ENCODE measurements at places on chromosomes 1 and 21.

DNA sequence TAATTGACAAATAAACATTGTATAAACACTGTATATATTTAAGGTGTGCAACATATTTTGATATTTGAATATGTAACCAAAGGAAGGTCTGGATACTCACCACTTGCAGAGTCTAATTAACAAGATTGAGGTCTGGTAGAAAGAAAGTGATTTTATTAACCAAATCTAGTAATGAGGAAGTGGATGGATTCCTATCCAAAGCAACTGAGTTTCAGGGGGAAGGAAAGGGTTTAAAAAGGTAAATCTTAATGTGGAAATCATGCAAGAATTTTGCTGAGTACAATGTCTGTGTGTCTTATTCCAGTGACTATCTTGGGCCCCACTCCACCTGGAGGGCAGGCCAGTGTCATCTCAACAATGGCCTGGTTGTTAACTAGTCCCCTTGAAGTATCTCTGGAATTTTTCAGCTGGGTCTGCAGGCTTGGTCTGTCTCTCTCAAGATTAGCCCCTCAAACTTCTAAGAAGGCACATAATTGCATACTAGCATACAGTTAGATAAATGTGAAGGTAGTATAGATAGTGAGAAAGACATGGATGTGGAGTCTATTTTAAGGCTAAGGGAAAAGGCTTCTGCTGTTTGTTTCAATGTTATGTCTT lies 262.7 kb upstream of the RGS18 start:
- no peak for DNase-seq

GRCh38 chr1:223652436-223652941 lies 13.0 kb downstream of the CAPN8 start:
- no peak for DNase-seq

DNA sequence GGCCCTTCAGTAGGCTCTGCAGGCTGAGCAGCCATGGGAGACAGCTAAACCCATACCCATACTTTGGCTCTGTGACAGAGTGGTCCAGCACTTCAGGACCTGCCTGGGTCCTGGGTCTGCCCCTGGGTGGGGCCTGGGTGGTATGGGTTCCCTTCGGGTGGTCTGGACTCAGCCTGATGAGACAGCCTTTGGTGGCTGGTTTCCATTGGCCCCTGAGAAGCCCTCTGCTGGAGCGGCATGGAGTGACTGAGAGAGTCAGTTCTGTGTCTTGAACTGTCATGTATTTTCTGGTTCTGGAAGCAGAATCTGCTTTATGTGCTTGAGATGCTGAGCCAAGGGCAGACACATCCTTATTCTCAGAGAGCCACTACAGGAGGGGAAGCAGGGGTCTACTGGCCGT lies 31.3 kb upstream of the KCNA2 start:
- no peak for DNase-seq

DNA sequence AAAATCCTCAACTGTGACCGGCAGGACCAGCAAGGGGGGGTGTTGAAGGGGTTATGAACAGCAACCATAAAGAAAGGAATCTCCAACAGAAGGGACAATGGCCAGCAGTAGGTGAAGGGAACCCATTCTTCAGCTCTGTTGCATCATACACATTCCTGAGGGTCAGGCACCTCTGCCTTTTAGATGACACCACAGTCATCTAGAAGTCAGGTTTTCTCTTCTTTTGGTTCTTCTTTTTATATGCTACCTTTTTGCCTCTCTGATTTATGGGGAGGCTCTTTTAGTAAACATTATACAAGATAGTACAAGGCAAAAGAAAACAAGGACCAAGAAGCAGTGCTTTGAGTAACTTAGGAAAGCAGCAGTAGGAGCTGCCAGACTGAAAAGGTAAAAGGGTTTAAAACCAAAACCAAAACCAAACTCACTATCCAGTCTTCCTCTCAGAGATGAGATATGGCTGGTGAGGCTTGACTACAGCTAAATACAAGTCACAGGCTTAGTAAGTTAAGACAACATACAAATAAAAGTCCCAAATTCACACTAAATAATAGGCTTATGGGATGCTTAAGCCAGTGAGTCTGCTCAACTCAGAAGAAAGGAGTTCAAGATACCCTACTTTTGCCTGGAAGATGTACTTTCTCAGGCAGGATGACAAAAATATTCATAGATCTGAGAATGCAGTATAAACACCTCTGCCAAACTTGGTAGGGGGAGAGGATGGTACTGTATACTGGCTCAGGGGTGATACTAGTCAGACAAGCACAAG lies 4.1 kb downstream of the TEX38 start:
- DNase-seq: no peak

DNA sequence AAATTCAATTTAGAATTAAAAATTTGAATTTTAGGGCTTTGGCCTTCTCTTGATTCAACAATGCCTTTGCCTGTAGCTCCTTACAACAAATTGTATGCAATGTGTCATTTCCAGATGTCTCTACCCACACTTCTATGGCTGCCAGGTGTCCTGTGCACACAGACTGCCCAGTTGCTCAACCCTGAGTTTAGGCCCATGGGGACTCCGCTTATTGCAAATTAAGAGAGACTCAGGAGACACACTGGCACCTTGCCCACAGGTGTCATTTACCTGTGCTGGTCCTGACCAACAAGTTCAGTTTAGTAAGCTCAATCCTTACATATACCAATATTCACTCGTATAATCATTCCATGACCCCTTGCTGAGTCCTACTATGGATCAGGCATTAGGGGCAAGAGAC lies 236.1 kb downstream of the OMA1 start:
- DNase-seq: no peak

GRCh38 chr1:88562991-88563390 lies 121.1 kb upstream of the PKN2 start:
- DNase-seq: no peak

DNA sequence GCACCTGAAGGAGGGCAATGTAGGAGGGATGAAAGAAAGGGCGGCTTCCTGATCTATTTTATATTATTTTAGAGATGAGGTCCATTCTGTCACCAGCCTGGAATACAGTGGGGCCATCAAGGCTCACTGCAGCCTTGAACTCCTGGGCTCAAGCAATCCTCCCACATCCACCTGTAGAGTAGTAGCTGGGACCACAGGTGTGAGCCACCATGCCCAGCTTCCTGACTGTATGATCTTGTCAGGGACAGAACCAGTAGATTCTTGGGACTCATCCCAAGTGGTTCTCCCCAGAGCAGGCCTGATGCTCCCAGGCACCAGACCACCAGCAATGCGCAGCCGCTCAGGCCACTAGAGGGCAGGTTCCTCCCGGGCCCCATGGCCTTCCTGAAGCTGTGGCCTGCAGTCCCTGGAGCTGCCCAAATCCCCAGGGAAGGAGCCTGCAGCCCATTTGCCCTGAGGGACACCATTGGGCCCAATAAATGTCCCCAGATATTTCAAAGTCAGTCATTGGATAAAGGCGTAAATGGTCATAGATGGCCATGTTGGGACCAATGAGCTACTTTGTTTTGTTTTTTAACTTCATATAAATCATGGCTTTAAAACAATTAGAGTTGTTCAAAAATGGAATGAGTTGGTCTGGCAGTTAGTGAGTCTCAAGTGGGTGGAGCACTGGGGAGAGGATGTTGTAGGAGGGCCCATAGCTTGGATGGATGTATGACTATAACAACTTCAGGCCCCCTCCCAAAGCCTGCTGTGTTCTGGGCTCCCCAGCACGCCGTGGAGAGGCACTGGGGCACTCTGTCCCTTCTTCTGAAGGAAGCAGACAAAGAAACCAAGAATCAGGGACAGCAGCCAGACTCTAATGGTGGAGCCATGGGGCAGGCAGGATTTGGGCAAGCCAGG lies 44.7 kb upstream of the GOLT1A start:
- peak; percentile 13 for DNase-seq

GRCh38 chr1:157829210-157829609 lies 9.3 kb upstream of the FCRL1 start:
- DNase-seq: no peak

GRCh38 chr1:240086726-240087125 lies 5.0 kb upstream of the FMN2 start:
- DNase-seq: no peak

DNA sequence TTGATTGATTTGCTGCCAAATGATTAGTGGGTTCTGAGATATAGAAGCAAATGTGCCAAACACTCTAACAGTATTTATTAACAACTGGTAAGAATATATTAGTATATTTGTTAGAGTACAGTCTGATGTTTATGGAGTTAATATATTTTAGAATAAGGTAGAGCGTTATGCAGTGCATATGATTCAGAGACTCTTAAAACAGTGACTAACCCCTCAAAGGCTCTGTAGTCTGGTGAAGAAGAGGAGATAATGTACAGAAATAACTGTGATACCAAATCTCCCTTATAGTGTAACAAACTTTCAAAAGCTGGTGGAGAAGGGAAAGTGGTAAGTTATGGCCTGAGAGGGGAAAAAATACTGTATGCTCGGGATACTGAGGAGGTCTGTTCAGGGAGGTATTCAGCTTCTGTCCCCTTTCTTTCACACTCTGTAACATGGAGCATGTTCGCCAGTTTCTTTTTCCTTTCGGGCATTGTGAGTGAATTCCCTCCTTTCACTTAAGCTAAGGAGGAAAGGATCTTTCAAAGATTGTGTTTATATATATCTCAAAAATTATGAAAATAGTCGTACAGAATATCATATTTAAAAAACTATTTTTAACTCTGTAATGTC lies 121.2 kb downstream of the ADGRL2 start:
- DNase-seq: no peak

GRCh38 chr21:14864211-14865021 lies 200.4 kb downstream of the NRIP1 start:
- DNase-seq: no peak

DNA sequence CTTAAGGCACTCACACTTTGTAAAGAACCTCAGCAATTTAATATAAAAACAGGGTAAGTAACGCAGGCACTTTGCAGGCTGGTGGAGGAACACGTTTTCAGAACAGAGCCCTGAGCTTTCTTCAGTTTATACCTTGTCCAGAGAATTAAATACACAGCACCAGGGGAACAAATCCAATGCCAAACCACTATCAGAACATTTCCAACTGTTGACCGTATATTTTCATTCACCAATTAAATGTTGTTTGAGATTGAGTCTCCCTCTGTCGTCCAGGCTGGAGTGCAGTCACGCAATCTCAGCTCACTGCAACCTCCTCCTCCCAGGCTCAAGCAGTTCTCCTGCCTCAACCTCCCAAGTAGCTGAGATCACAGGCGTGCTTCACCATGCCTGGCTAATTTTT lies 29.7 kb downstream of the CLSTN1 start:
- no peak for DNase-seq

GRCh38 chr1:61058483-61059245 lies 23.7 kb upstream of the NFIA start:
- no peak for DNase-seq

DNA sequence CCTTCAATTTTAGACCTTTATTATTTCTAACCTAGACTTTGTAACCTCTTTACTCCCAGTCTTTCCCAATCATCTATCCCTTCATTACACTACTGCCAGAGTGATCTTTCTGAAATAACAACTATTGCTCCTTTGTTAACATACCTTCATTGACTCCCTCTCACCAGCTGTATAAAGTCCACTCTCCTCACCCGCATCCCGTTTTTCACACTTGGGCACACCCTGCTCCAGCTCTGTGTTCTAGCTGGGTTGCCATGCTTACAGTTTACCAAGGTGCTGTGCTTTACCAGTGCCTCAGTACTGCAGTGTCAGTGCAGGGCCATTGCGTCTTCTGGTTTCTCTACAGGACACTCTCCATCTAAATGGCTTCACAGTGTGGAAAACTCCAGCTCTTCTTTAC lies 148.2 kb downstream of the NFIA start:
- no peak for DNase-seq

DNA sequence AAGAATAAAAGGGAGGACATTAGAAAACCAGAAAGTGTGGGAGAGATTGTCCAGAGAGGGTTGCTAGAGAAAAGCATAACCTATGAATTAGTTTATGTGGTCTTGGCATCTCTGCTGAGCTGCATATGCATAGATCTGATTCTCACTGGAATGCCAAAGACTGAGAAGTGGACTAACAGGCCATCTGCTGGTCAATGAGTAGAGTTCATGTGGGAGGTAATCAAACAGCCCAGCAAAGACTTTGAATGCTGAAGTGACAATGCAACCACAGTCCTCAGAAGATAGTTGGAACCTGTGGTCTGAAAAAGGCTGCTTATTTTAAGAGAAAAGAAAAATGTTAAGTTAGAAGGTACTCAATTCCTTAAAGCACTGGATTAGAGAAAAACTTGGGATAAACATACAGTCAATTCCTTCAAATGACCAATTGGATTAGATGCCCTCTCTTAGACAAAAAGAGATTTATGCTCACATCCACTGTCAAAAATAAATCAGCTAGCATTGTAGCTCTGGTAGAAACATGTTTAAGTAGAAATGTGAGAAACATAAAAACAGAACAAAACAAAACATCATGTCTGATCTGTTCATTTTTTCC lies 382.8 kb downstream of the AMY1C start:
- DNase-seq: no peak

DNA sequence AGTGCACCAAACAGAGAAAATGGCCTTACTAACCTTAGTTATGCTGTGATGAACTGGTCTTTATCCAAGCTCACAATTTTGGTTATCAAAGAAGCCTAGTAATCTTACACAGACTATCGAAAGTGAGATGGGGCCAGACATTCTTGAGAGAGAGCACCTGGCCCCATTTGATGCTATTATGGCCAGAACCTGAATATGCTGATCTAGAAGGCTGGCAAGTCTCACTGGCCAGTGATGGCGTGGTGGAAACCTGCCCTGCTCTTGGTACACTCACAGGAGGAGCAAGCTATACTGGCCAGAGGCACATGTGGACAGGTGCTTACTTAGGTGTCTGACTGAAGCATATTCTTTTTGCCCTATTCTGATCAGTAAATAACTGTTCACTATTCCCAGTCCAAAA lies 357.8 kb upstream of the ZRANB2 start:
- no peak for DNase-seq

- no peak for DNase-seq
Measured at GRCh38 chr1:204925701-204926100, 55.0 kb downstream of the NFASC start.

DNA sequence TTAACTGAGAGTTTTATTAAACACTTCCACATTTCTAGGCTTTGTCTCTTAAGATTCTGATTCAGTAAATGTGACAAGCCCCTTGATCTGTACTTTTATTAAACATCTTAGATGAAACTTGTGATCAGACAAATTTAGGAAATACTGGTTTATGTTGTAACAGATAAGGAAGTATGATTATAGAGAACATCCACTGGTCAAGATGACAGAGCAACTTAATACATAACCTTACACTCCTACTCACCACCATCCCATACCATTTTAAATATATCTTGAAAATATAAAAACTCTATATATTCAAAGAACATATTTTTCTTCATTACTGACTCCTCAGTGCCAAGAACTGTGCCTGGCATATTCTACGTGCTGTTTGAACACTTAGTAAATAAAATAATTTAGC lies 217.5 kb downstream of the LRRC40 start:
- no peak for DNase-seq
